Mucosa of gallbladder (tissue), 1 donor: ENCODE measurements at places on chromosomes 1 and 21. TPM values are rescaled to one million over a fixed set of nuclear protein-coding genes. Genes with fewer than 3 reads are reported as not detected.

Gene C1orf185
- not detected for total RNA-seq

Gene CNIH3
- 1.5 TPM for total RNA-seq

Gene GJB3
- total RNA-seq, result 6.3 TPM

Gene GRIK1
- total RNA-seq, result not detected

Gene KRTAP20-1
- total RNA-seq, result not detected

Gene CELSR2
- 20.9 TPM for total RNA-seq

Gene FABP3
- 13.3 TPM for total RNA-seq
